Kasumi-1 (cell line): ENCODE measurements at places on chromosomes 12 and 14.

- DNase-seq = no peak
Observed at GRCh38 chr12:96371138-96371789, 29.0 kb downstream of the CDK17 start.

- DNase-seq = no peak
Observed at GRCh38 chr12:75699728-75700496, 188.5 kb upstream of the KRR1 start.

GRCh38 chr12:18224745-18225144 lies 36.6 kb upstream of the PIK3C2G start:
- DNase-seq = peak; percentile 86

DNA sequence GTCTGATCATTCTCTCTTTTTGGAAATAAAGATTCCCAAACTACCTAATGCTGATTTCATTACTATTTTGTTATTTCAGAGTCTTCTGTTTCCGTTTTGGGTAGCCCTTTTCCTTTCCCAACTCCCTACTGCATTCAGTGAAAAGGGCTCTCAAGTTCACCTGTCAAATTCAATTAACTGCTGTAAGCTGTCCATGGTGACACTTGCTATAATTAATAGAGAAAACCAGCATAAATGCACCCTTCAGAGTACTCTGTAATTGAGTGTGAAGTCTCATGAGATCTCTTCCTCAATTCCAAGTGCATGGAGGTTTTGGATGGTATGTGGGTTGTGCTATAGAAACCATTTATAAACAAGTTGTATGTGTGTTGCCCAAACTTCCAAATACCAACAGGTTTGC lies 187.2 kb downstream of the RPL10L start:
- no peak for DNase-seq

- DNase-seq = no peak
Observed at GRCh38 chr12:11807458-11807857, 158.0 kb downstream of the ETV6 start.

DNA sequence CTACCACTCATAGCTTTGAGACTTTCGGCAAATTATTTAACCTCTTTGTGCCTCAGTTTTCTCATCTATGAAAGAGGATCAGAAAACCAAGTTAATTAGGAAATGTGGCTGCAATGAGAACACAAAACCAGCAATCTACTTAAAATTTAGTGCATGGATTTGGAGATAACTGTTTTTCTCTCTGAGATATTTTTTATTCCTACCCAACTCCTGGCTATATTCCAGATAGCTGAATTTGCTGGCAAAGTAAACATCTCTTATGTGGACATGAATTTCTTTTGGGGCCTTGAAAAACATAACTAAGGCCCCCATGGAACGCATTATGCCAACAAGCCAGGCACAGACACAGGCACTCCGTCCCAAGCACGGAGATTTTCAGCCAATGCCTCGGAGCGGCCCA lies 53.4 kb upstream of the FOXN3 start:
- DNase-seq = no peak

GRCh38 chr12:118136559-118137003 lies 657 bp downstream of the PEBP1 start:
- DNase-seq = no peak

DNA sequence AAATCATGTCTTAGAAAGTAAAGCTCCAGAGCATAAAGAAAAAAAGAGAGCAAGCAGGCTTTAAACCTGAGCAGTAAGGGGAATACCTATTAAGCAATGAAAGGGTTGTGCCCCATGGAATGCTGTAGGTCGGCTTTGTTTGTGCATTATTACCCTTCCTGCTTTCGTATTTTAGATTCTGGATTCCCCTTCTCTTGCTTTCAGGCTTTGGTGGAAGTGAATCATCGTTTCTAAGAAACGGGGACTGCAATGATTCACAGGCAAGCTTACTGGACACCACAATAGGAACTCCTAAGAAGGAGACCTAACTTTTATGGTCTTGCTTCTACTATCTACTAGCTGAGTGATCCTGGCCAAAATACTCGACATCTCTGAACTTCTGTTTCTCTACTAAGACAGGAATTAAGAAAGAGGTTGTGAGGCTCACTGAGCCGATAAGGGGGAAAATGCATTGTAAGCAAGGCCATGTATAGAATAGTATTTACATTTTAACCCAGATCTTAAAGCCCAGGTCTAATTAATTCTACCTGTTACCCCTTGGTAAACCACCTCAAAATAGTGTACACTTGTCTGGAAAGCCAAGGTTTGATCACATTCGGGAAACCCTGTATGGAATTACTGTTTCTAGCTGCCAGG lies 1.2 kb upstream of the BMAL2 start:
- peak; percentile 68 for DNase-seq

DNA sequence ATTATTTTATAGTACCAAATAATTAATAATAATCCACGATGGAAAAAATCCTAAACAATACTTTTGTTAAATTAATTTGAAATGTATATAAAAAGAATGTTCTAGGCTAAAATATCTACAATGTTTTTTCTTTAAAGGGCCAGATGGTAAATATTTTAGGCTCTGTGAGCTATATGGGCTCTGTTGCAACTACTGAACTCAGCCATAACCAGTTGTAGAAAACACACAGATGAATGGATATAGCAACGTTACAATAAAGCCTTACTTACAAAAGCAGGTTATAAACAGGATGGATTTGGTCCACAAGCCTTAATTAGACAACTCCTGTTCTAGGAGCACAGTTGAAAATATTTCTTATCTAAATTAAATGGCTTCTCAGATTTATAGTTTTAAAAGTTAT lies 245.2 kb downstream of the KCNC2 start:
- no peak for DNase-seq

- peak; percentile 13 for DNase-seq
Observed at GRCh38 chr12:12715459-12716150, 1.6 kb upstream of the CDKN1B start.

GRCh38 chr12:131131077-131131807 lies 177.5 kb downstream of the ADGRD1 start:
- no peak for DNase-seq

GRCh38 chr12:125320177-125320576 lies 254.9 kb downstream of the AACS start:
- DNase-seq = no peak
